ENCODE measurements at places on chromosomes 4 and X.

DNA sequence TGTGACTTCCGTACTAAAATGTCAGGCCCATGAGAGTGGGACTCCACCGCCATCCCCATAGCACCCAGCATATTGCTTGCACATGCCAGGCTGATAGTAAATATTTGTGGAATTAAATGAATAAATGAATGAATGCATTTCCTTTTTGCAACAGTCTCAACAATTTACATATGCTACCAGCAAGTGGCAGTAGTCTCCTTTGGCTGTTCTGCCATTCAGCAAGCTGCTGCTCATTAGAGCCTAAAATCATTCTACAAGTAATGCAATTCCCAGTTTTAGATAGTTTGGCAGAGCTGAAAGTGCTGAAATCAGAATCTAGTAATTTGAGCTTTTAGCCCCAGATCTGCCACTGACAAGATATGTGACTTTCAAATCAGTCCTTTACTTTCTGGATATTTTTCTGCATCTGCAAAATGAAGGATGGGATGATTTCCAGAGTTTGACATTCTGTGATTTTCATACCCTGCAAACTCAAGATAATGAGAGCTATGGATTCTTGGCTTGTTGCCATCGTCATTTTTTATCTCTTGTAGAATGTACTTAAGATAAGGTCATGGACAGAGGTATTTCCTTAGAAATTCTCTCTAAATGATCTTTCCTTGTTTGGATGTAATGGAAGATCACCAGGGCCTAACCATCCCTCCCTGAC, 35.7 kb upstream of the INTS6L start:
- peak; percentile 70 for DNase-seq

DNA sequence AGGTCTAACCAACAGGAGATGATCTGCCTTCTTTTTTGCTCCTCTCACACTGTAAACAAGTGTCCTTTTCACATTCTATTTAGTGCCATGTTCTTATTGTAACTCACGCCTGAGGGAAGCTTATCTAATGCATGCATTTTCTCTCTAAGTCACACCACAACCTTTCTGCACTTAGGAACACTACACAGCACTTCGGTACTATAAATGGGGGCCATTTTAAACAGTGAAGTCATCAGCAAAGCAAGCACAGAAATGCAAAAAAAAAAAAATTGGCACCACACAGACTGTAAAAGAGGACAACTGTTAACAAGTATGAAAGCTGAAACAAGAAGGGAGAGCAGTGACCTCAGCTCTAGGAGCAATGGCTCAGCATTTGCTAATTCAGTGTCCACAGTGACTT, 45.2 kb downstream of the PRSS12 start:
- DNase-seq, result no peak

- no peak for DNase-seq
Observed at GRCh38 chr4:98204236-98204553, 57.0 kb upstream of the RAP1GDS1 start.

DNA sequence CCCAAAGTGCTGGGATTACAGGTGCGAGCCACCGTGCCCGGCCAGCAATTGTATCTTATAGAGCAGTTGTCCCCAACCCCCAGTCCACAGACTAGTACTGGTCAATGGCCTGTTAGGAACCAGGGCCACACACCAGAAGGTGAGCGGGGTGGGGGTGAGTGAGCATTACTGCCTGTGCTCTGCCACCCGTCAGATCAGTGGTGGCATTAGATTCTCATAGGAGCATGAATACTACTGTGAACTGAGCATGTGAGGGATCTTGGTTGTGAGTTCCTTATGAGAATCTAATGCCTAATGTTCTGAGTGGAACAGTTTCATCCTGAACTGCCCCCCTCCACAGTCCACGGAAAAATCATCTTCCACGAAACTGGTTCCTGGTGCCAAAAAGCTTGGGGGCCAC, 328.0 kb upstream of the BOD1L1 start:
- no peak for DNase-seq

GRCh38 chr4:117302226-117302625, 216.8 kb upstream of the TRAM1L1 start:
- no peak for DNase-seq

- no peak for DNase-seq
Observed at GRCh38 chrX:109281483-109282275, 200.2 kb downstream of the GUCY2F start.

DNA sequence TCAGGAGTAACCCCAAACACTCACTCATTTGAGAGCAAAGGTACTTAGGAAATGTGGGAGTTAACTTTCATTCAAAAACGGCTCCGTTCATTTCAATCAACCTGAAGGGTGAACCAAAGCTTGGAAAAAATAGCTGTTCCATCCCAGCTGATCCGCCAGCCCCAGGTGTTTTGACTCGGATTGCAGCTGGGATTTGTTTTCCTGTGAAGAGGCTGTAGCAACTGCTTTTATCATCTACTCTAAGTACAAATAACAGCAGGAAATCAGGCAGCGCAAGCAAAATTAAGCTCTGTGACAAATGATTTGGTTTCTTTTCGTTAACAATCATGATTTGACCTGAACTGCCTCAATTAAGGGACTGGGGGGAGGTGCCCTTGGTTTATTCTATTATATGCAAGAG, 154.7 kb downstream of the BEND2 start:
- no peak for DNase-seq

- DNase-seq, result no peak
Observed at GRCh38 chrX:81240701-81241331, 38.9 kb downstream of the SH3BGRL start.
